ENCODE measurements at places on chromosomes 3 and 15.

- H3K27ac ChIP-seq: no peak overlapping the region
- no peaks in the 10 kb centered on the region for H3K36me3 ChIP-seq
- no peak overlapping the region for H3K4me3 ChIP-seq
These were observed 23.6 kb downstream of the SLC12A8 start for GRCh38 chr3:125188955-125189354.

DNA sequence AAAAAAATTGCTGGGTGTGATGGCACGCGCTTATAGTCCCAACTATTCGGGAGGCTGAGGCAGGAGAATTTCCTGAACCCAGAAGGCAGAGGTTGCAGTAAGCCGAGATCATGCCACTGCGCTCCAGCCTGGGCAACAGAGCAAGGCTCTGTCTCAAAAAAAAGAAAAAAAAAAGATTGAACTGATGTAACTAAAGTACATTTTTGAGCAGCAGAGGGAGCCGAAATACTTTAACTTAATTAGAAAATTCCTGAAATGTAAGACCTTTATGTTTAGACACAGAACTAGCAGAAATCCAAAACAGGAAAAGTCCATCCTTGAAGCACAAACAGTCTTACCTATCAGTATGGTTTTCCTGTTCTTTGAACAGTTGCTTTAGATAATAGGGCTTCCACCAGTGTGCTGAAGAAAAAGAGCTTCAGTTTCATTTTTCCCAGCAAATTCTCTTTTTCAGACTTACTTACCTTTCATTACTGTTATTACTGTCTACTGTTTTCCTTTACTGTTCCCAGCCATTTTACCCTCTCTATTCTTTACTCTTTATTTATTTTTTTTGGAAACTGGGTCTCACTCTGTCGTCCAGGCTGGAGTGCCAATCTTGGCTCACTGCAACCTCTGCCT is 33.4 kb upstream of the ZNF609 start:
- H3K4me3 ChIP-seq: no peak overlapping the region
- H3K4me1 ChIP-seq: peaks cover 1% of the 10 kb centered on the region
- peaks cover 6% of the 10 kb centered on the region for H3K36me3 ChIP-seq
- no peaks in the 10 kb centered on the region for H3K27me3 ChIP-seq
- no peak overlapping the region for H3K27ac ChIP-seq
- DNase-seq: peak; percentile 15

DNA sequence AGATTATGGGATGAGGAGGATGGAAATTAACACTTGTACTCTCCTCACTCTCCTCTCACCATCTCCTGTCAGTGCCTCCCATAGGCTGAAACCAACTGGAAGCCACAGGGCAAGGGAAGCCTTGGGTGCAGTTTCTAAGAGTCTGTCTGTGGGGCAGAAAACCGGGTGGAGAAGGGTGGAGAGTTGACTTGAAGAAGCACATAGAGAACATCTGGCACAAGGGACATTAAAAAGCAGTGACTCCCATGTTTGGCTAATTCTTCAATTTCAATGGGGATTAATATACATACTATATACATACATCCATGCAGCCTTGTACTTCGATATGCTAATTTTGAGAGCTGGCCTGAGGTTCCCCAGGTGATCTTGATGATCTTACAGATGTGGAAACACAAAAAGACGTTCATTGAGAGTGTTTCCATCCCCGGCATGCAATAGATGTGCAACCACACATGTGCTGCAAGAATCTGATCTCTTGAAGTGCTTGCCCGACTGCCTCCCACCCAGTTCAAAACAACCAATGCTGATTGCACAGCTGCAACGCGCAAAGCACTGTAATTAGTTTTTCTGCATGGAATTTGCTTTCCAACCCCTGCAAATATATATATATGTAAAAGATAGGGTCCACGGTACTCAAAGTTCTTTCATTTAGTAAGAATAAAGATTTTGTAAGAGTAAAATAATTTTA is 121.9 kb upstream of the TMC3 start:
- H3K27me3 ChIP-seq: peaks cover 57% of the 10 kb centered on the region
- no peak overlapping the region for H3K4me3 ChIP-seq
- no peak overlapping the region for H3K27ac ChIP-seq
- no peaks in the 10 kb centered on the region for H3K4me1 ChIP-seq
- no peaks in the 10 kb centered on the region for H3K36me3 ChIP-seq
- DNase-seq: no peak

GRCh38 chr15:74228723-74229081 is 7.4 kb upstream of the CCDC33 start:
- H3K4me3 ChIP-seq: no peak overlapping the region
- H3K4me1 ChIP-seq: no peaks in the 10 kb centered on the region
- H3K36me3 ChIP-seq: no peaks in the 10 kb centered on the region
- DNase-seq: no peak
- H3K27me3 ChIP-seq: no peaks in the 10 kb centered on the region
